DMS79 treated with DMSO at 0.1 percent for 48 hours (cell line): ENCODE measurements at places on chromosomes 5 and 9.

DNA sequence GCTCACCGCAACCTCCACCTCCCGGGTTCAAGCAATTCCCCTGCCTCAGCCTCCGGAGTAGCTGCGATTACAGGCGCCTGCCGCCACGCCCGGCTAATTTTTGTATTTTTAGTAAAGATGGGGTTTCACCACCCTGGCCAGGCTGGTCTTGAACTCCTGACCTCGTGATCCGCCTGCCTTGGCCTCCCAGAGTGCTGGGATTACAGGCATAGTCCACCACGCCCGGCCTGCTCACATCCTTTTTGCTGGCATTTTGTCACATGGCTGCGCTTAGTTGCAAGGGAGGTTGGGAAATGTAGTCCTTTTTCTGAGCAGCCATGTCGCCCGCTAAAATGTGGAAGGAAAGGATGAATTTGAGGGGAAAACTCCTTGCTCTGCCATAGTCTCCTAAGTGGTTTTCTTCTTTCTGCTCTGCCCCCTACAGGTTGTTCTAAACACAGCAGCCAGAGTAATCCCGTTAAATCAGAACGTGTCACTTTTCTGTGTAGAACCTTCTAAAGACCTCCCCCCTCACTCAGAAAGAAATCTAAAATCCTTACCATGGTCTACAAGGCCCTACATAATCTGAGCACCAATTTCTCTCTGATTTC lies 57.8 kb upstream of the HSPA9 start:
- no peak for DNase-seq

DNA sequence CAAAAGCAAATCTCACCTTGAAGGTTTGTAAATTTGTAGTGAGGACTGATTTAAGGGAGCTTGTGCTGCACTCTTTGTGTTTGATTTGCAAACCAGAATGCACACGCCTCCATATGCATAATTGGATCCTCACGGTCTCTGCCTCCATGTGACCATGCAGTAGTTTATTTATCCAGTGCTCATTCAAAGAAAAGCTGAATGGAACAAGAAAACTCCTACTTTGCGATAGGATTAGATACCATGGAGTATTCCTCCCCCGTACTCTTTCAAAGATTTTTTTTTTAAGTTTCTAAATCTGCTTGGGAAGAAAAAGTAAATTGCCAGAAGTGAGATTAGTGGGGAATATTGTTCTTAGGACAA lies 290.4 kb upstream of the TUT7 start:
- no peak for DNase-seq

DNA sequence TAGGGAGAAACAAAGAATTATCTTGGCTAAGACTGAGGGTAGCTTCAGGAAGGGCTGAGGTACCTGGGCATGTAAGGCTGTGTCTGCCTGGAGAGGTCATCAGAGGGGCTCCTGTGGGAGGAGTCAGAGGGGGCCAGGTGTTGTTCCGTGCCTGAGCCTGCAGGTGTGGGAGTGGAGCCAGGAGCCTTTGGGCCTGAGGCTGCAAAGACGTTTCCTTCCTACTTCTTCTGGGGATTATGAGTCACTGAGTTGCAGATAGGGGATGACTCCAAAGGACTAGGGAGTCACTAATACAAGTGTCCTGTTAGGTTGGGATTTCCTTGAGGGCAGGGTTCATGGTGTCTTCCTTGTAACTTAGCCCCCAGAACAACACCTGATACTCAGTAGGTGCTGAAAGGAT lies 391.1 kb downstream of the ARHGEF28 start:
- DNase-seq, result peak; percentile 52

GRCh38 chr9:113569472-113570060 lies 106.0 kb downstream of the RGS3 start:
- no peak for DNase-seq

DNA sequence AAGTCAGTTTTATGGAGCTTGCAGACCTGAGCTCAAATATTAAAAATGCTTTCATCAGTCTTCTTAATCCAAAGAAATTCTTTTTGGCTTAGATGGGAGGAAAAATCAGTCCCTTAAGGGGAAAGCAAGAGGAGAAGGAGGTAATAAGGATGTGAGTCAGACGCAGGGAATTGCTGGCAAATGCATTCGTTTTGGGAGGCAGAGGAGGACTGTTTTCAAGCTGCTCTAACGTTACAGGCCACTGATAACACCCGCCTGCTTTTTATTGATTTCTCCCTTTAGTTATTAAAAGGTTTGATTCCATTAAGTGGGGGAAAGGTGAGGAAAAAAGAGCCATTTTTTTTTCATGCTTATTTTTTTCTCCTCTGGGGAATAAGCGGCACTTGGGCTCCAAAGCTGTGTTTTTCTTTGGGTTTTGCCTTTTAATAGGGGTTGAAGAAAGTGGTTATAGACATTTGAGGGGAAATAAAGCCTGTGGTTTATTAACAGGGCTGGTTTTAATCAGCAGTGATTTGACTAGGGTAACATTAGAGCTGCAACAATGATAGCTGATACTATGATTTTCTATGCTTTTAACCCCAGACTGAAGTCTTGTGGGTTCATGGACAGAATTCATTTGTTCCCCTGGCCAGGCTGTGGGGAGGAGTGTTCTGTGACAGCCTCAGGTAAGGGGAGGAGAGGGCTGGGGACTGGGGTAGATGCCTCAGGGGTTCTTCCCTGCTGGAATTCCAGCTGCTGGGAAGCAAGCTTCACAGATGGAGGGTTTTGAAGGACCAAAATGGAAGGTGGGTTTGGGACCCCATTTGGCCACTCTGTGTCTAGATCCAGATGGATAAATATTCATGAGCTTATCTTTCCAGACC lies 225.2 kb downstream of the GAS1 start:
- DNase-seq, result no peak

- DNase-seq, result no peak
These were observed 6.6 kb downstream of the GADD45G start for GRCh38 chr9:89611425-89611824.

DNA sequence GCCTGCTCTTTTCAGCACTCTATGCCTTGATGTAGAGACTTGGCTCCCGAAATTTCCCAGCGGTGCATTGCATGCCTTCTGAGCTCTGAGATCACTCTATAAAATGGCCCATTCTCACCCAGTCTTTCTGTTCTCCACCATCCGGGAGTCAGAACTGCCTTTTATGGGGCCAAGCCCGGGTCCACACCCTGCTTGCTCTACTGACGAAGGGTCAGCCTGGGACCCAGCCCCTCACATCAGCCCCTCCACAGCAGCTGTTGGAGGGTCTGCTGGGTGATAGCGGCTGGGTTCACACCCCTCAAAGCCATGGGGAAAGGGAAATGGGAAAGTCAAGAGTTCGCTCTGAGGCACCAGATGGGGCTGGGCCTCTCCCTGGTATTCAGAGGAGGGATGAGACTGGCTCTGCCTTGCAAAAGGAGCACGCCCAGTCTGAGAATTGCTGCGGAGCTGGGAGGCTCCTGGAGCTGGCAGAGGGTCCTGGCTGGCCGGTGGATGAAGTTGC lies 66.0 kb upstream of the ORM1 start:
- no peak for DNase-seq

GRCh38 chr9:18935541-18935940 lies 97.5 kb downstream of the SAXO1 start:
- DNase-seq, result no peak

DNA sequence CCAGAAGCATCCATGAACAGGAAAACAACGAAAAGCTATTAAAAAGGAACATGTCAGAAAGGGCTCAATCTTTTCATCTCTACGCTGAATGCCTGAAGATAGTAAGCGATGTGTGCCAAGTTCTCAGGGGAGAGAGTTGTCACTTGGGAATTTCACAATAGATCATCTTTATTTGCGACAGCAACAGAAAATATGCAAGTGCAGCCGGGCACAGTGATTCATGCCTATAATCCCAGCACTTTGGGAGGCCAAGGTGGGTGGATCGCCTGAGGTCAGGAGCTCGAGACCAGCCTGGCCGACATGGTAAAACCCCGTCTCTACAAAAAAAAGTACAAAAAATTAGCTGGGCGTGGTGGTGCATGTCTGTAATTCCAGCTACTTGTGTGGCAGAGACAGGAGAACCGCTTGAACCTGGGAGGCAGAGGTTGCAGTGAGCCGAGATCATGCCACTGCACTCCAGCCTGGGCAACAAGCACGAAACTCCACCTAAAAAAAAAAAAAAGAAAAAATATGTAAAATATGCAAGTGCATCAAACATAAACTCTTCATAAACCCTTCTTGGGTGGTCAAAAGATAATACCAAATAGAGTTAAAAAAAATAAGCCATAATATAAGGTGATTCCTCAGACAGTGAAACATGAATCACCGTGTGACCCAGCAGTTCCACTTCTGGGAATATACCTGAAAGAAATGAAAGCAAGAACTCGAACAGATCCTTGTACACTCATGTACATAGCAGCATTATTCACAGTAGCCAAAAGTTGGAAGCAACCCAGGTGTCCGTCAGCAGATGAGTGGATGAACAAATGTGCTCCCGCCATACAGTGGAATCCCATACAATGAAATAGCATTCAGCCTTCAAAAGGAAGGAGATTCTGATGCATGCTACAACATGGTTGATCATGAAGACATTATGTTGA lies 16.2 kb downstream of the SFXN1 start:
- no peak for DNase-seq

DNA sequence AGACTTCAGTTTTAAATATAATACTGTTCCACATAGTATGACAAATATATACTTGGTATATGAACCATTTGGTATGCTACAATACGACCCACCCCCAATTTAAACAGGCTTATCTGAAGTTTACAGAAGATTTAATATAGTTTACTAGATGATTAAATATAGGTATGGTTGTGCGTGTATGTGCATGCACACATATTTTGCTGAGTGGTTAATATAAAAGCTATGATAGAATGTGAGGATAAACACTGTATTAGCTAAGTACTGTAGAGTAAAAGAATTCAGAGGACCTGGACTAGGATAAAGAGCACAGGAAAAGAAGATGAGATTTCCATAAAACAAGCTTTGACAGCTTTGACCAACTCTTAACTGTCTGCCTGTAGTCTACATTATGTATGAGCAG lies 356.7 kb downstream of the PDE4D start:
- DNase-seq, result no peak

- DNase-seq, result no peak
These were observed 273.7 kb downstream of the SYK start for GRCh38 chr9:91075279-91075678.

GRCh38 chr9:123091459-123091858 lies 58.0 kb downstream of the GPR21 start:
- DNase-seq, result no peak

- no peak for DNase-seq
These were observed 49.2 kb upstream of the KCNN2 start for GRCh38 chr5:114312658-114313057.

GRCh38 chr5:106171708-106172107 lies 1499.0 kb downstream of the EFNA5 start:
- DNase-seq, result no peak

DNA sequence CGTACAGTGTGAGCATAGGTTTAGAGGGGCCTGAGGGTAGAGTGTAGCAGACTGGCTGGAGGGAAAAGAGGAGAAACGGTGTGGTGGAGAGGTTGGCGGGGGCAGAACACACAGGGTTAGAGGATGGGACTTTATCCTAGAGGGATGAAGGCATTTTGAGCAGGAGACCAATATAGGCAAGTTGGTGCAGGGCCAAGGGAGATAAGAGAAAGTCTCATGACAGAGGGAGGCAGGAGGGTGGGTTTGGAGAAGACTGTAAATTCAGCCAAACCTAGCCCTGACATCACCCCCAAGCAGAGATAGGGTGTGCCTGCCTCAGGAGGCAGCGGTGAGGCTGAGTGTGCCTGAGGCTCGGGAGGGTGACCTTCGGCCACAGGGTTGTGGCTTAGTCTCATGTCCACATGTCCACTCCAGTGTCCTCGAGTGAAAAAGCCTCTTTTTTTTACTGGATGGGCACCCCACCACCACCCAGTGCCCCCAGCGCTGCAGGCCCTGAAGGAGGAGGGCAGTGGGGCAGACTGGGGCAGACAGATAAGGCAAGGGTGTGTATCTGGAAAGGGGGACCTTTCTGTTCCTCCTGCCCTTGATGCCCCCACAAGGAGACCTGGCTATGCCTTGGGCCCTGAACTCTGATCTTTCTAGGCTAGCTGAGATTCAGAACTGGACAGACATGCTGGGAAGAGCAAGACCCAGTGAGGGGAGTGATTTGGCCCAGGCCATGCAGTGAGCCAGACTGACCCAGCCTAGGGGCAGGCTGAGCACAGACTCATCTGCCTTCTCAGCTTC lies 108.7 kb downstream of the RGS3 start:
- no peak for DNase-seq

DNA sequence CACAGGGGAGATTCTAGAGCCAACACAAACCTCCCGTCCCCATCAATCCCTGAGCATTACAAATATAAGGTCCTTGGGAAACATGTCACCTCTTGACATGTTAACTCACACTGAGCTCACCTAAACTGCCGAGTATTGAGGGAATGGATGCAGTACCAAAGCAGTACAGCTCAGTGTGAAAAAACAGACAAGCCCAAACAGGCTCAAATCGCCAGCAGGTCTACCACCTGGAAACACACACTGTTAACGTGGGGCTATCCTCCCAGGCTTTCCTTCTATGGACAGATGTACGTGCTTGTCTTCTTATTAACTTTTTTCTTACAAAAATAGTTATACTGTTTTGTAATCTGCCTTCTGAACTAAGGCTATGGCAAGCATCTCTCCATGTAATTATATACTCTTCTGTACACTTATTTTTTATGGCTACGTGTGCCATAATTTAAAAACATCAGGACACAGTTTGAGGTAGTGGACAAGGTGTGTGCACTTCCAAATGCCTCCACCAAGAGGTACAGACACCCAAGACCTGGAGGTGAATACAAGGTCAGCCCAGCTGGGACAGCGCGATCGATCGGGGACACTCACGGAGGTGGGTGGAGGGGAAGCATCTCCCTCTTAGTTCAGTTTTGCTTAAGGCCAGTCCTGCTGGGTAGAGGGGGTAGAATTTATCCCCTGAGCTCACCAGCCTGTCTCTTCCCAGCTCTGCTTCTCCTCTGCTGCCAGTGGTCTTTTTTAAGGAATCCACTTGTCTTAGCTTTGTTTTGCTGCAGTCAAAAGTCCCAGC lies 76.5 kb downstream of the DAP start:
- DNase-seq, result no peak

- DNase-seq, result no peak
These were observed 192.7 kb downstream of the SMC2 start for GRCh38 chr9:104286799-104287198.

DNA sequence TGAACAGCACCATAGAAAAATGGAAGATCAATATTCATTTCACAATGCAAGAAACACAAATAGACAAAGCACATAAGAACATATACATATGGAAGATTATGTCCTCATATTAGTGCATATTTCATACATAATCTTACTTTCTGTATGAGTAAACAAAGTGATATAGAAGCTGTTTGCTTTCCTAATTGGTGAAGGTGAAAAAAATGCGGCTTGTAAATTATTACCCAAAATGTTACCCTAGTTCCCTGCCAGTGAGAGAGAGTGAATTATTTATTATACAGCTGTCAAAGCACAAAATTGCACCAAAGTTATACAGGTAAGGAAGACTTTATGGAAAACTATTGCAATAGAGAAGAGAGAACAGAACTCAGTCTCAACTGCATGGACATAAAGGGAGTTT lies 1485.0 kb upstream of the CDH9 start:
- DNase-seq, result no peak

- DNase-seq, result no peak
These were observed 2.2 kb upstream of the TGFBI start for GRCh38 chr5:136026636-136027035.

GRCh38 chr9:127522727-127523126 lies 71.4 kb downstream of the LRSAM1 start:
- DNase-seq, result no peak

- DNase-seq, result no peak
These were observed 158.7 kb downstream of the ARRDC3 start for GRCh38 chr5:91224456-91224855.
